GM19239 (cell line): ENCODE measurements at places on chromosomes 2 and 18.

- no peak for DNase-seq
Measured at GRCh38 chr18:59546188-59546587, 151.0 kb downstream of the CCBE1 start.

DNA sequence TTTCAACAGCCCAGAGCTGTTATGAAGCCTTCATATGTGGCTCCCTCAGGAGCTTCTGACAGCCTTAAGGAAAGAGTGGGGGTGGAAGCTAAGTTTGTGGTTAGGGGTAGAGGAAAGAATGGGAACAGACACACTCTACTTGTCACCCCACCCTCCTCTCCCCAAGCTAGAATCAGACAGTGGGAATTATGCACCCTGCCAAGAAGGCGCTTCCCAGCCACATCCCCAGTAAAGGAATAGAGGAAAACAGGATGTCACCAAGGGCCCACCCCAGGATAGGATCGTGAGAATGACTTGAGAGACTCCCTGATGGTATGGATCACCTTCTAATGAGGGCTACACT is 32.4 kb upstream of the EML4 start:
- no peak for DNase-seq

GRCh38 chr2:18440141-18440661 is 120.3 kb downstream of the RDH14 start:
- no peak for DNase-seq

DNA sequence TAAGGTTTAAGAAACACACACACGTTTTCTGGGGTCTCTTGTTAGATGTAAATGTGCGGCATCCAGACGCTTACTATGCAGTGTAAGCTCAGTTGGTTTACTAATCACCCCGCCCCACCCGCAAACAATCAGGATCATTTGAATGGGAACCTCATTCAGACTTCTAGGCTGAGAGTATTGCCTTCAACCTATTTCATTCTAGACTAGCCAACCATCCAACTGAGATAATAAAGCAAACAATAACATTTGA is 1.3 kb upstream of the FIGN start:
- DNase-seq = no peak

DNA sequence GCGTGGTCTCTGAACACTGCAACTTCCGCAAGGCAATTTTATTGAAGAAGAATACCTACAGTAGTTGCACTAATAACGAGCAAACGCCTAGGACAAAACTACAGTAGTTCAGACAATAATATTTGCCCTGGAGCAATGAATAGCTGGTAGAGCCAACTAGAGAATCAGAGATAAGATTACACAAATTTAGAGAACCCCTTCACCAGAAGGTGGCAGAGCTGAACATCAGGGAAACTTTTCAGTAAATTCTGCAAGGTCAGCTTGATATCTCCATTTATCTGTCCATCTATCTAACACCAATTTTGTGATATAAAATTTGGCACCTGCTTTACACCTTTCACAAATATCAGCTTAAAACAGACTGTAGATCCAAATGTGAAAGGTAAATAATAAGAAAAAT is 43.8 kb downstream of the CDH19 start:
- DNase-seq = no peak

DNA sequence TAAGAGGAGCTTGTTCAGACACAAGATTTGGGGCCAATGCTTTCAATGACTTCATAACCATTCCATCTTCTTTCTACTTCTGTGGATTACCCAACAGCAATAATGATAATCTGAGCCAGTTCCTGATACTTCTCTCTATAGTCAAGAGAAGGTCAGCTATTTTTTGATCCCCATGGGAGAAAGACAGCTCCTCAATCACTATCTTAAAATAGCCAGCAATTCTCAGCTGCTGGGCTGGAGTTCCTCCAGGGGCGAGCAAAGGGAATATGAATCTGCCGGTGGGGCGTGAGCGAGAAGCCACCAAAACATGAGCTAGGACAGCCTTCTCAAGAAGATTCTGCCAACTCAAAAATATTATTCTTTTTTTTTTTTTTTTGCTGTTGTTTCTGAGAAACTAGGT is at the start of gene TMEM182:
Gene TMEM182, plus strand, starts transcription at position 269 of the 400 bp plus-strand sequence. CDS start 187 bp downstream, outside the sequence.
- DNase-seq = no peak

DNA sequence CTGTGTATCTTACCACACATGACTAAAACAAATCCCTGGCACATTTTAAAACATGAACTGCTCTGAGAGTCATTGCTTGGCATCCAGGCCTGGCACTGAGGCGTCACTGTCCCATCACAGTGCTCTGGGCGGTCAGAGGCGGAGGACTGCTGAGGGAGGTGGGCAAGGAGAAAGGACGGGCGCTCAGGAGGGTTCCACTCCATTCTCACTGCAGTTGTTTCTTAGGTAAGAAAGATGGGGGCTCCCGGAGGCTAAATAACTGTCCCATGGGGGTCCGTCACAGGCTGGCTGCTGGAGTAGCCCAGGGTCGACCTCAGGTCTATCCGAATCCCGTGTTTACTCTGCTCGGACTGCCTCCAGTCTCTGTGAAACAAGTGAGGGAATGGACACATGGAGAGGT is 117.5 kb downstream of the FAM168B start:
- DNase-seq = no peak

GRCh38 chr2:216107760-216108159 is 1.4 kb upstream of the XRCC5 start:
- no peak for DNase-seq
